HFFc6 (cell line): ENCODE measurements at places on chromosomes 5 and 9.

DNA sequence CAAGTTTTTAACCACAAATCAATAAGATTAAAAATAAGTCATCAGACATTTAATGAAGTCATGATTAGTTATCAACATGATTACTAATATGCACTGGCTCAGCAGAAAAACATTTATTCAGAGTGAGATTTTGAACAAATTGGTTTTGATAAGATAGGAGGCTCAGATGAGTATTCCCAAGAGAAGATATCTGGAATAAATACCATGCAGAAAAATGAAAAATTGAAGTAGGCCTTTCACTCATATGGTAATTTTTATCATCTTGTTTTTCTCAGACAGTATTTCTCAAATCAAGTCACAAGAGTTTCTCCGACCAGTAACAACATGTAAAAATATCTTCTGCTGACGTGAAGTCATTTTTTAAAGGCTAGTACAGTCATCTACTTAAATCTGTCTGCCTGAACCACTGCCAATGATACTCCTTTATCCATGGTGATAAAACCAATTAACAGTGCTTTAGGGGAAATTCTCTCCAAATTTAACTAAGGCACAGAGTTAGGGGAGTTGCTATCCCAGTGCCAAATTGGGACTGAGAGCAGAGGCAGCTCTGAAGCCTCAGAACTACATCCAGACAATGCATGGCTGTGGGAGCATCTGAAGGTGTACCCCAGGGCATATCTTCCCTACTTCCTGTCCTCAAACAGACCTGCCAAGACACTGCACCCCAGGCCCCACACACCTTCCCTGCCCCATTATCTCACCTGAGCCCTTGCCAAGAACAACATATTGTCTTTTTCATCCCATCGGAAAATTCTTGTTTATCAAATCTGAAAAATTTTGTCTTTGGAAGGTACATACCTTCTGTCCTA, 105.5 kb upstream of the TSLP start:
- H3K4me1 ChIP-seq, result no peaks in the 10 kb centered on the region
- no peak for DNase-seq
- no peak overlapping the region for H3K4me3 ChIP-seq

GRCh38 chr9:90526386-90526785, 116.2 kb downstream of the DIRAS2 start:
- no peaks in the 10 kb centered on the region for H3K4me1 ChIP-seq
- H3K27me3 ChIP-seq, result no peaks in the 10 kb centered on the region; the same call in 1 of the 2 replicates
- no peak overlapping the region for H3K4me3 ChIP-seq
- no peaks in the 10 kb centered on the region for H3K36me3 ChIP-seq
- no peak overlapping the region for H3K27ac ChIP-seq
- no peak for DNase-seq

DNA sequence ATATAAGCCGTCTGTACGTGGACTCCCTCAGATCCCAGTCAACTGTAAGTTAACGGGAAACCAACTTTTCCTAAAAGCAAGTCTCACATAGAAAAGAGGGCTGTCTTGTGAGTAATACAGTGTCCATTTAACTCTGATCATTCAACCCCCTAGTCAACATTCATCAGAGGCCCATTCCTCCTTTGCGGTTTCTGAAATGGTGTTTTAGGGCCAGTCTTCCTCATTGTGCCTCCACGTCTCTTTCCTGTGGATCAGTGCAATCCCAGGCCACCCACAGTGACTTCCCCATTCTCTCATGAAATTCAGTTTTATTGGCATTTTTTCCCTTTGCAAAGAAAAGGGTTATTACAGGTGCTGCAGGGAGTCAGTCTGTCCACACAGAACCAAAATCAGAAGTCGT, 261.8 kb downstream of the NR3C1 start:
- H3K4me1 ChIP-seq, result peaks cover 37% of the 10 kb centered on the region
- no peaks in the 10 kb centered on the region for H3K27me3 ChIP-seq
- H3K36me3 ChIP-seq, result no peaks in the 10 kb centered on the region
- no peak overlapping the region for H3K4me3 ChIP-seq
- no peak for DNase-seq

DNA sequence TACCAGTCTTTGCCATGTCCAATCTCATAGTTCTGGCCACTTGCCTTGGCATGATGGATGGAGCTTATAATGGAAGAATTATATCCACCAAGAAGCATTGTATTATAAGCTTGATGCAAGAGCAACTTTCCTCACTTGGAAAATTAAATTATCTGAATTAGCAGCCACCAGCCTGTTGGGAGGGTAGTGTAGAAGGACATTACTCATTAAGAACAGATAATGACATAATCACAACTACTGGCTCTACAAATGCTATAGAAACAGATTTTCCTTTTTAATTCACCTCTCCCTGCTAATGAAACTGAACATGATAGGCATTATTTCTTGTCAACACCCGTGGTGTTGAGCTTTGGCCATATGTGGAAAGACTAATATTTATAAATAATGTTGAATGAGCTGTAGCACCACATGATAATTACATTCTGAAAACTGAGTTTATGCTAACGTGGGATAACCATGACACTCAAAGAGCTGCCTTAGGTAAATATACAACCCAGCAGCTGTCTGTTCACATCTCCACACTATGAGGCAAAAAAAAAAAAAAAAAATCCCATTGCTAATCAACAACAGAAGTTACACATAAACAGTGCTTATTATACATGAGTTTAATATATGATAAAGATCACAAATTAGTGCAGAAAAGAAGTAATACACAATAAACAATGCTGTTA, 48.1 kb upstream of the NR4A3 start:
- H3K27ac ChIP-seq, result no peak overlapping the region
- peaks cover 1% of the 10 kb centered on the region for H3K27me3 ChIP-seq
- H3K36me3 ChIP-seq, result no peaks in the 10 kb centered on the region
- DNase-seq, result no peak

DNA sequence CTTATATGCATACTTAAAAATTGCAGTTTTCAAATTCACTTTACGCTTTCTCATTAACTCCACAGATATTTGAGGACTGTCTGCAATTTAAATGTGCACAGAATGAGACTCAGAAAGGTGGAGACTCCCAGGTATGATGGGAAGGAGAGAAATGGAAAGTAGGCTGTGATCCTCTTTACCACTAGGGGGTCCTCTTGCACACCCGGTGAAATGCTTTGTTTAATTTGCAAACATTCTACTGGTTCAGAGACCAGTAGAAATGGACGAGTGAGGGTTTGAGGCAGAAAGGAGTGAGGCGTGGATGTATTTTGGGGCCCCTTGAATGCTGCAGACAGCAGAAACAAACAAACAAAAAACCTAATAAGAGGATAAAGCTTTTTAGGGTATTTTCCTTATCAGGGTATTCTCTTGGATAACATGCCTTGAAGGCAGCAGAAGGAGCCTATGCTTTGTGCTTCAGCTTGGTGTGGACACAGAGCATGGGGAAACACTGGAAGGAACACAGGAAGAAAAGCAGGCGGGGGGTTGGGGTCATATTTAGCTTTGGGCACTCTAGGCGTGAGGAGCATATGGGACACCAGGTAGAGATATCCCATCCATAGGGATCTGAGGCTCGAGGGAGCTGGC, 410.1 kb downstream of the DMRT2 start:
- H3K27ac ChIP-seq, result no peak overlapping the region
- DNase-seq, result no peak
- no peaks in the 10 kb centered on the region for H3K36me3 ChIP-seq
- peaks cover 11% of the 10 kb centered on the region for H3K27me3 ChIP-seq

DNA sequence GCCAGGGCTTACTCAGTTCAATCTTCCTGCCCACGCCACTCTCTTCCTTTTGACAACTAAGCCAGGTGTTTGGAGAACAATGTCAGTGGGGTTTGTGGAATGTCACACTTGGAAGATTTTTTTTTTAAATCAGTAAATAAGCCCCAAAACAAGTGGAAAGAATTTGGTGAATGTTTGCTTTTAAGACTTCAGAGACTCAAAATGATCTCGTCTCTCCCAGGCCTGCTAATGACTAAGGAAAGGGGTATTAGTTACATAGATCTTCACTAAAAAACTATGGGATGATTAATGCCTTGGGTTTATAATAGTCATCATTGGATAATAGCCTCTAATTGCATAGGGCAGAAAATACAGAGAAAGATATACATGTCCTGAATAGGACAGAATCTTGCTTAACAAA, 166.4 kb downstream of the DMRT2 start:
- H3K4me1 ChIP-seq, result peaks cover 40% of the 10 kb centered on the region
- H3K27me3 ChIP-seq, result peaks cover 2% of the 10 kb centered on the region; the same call in 1 of the 2 replicates
- no peaks in the 10 kb centered on the region for H3K36me3 ChIP-seq
- peak overlapping the region; percentile 77 for H3K27ac ChIP-seq
- peak; percentile 56 for DNase-seq

DNA sequence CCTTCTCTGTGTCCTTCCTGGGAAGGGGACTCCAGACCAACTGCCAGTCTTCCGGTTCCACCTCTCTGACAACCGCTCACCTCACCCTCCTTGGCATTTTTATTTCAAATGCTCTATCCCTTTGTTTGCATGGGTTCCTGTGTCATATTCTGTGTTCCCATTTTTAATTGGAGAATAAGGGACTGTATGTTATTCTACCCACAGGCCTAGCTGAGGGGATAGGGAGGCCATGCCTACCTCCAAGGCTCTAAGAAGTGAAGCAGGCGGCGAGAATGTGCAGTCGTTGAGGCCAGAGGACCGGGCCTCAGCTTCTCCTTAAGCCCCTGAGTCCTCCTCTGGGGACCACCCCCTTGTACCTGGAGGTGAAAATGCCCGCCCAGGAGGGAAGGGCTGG, 936 bp upstream of the WDR5 start:
- peaks cover 14% of the 10 kb centered on the region for H3K36me3 ChIP-seq
- peak overlapping the region; percentile 5; the same call in 1 of the 2 replicates for H3K27ac ChIP-seq
- DNase-seq, result no peak
- peaks cover 37% of the 10 kb centered on the region for H3K4me1 ChIP-seq
- H3K27me3 ChIP-seq, result no peaks in the 10 kb centered on the region; the same call in none of the 2 replicates

- no peak for DNase-seq
- H3K4me1 ChIP-seq, result no peaks in the 10 kb centered on the region
- H3K4me3 ChIP-seq, result no peak overlapping the region
Measured at GRCh38 chr5:109300367-109300766, 109.4 kb downstream of the PJA2 start.

DNA sequence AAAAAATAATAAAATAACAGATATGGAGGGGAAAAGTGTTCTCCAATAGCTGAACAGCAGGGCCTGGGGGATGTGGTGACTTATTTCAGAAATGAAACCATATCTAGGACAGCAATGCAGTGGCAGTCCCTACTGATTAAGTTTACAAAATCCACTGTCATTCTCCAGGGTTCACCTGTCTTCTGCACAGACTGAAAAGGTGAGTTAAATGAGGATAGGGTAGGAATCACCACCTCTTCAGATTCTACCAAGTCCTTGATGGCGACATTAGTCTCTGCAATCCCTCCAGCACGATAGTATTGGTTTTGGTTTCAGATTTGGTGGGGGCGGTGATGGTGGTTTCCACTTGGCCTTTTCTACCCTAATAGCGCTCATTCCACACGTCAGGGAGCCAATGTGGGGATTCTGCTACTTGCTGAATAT, 32.3 kb upstream of the NPM1 start:
- peaks cover 4% of the 10 kb centered on the region for H3K27me3 ChIP-seq
- DNase-seq, result no peak
- H3K4me1 ChIP-seq, result no peaks in the 10 kb centered on the region
- H3K36me3 ChIP-seq, result no peaks in the 10 kb centered on the region

DNA sequence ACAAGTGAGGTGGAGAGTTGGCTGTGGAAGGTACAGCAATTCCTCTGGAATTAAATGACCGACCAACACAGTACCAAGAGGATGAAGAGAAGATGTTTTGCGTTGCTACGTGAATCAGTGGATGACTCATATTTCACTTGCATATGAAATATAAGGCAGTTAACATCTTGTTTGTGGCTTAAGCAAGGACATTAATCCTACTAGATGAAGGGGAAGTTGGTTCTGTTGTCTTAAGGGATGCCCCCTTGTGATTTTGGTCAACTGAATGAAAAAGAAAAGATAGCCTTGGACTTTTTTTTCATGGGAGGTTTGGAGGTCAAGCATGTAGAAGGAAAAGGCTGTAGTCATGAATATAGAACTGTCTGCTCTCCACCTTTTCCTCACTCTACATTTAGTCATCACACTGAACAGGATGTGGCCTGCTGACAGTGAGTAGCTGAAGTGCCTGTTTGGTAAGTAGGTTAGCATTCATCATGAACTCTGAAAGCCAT, 33.9 kb downstream of the VLDLR start:
- peak; percentile 94 for DNase-seq
- peak overlapping the region; percentile 44 for H3K4me3 ChIP-seq
- peaks cover 15% of the 10 kb centered on the region for H3K36me3 ChIP-seq
- no peaks in the 10 kb centered on the region for H3K27me3 ChIP-seq
- peak overlapping the region; percentile 93 for H3K27ac ChIP-seq

DNA sequence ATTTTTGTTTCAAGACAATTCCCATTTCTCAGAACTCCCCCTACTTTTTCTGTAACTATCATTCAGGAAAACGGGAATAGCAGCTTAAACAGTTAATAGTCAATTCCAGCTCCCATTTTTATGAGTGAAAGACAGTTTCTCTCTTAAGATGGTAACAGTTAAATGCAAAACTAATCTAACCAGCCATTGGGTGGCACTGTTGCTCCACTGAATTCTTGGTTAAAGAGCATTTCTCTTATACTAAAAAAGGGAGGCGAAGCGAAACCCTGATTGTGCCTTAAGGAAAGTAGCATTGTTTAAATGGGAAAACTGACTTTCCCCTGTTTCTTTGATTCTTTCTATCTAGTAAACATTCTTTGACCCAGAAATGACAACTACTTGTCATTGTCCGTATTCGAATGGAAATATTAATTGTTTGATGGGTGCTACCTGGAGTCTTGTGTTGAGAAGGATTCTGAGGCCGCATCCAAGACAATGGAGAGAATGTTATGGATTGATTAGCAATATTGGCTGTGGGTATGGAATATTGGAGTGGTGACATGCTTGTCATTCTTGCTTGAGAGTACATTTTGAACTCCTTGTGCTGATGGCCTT, 507.8 kb downstream of the MAT2B start:
- H3K4me1 ChIP-seq, result peaks cover 20% of the 10 kb centered on the region; the same call in 1 of the 2 replicates
- no peaks in the 10 kb centered on the region for H3K36me3 ChIP-seq
- no peak overlapping the region for H3K27ac ChIP-seq
- peak overlapping the region; percentile 40; the same call in 1 of the 2 replicates for H3K4me3 ChIP-seq

GRCh38 chr5:57435701-57436134, 46.9 kb downstream of the ACTBL2 start:
- peak overlapping the region; percentile 19 for H3K27ac ChIP-seq
- no peak overlapping the region for H3K4me3 ChIP-seq
- no peaks in the 10 kb centered on the region for H3K36me3 ChIP-seq
- H3K4me1 ChIP-seq, result peaks cover 69% of the 10 kb centered on the region
- DNase-seq, result peak; percentile 57

- no peaks in the 10 kb centered on the region for H3K4me1 ChIP-seq
- H3K36me3 ChIP-seq, result no peaks in the 10 kb centered on the region
- H3K27me3 ChIP-seq, result peaks cover 13% of the 10 kb centered on the region
- no peak overlapping the region for H3K27ac ChIP-seq
- H3K4me3 ChIP-seq, result no peak overlapping the region
Measured at GRCh38 chr5:111063709-111064322, 7.7 kb upstream of the TSLP start.
